Peyer's patch (tissue), 4 donors: ENCODE measurements at places on chromosomes 7 and 10.
A peak's percentile ranks its signal among the peaks of the same experiment; 100 is the strongest.

GRCh38 chr10:26944261-26944882 is 83.6 kb upstream of the ABI1 start:
- no peak for DNase-seq
- no peak overlapping the region for H3K4me3 ChIP-seq
- H3K27me3 ChIP-seq: no peaks in the 10 kb centered on the region
- no peaks in the 10 kb centered on the region for H3K36me3 ChIP-seq

DNA sequence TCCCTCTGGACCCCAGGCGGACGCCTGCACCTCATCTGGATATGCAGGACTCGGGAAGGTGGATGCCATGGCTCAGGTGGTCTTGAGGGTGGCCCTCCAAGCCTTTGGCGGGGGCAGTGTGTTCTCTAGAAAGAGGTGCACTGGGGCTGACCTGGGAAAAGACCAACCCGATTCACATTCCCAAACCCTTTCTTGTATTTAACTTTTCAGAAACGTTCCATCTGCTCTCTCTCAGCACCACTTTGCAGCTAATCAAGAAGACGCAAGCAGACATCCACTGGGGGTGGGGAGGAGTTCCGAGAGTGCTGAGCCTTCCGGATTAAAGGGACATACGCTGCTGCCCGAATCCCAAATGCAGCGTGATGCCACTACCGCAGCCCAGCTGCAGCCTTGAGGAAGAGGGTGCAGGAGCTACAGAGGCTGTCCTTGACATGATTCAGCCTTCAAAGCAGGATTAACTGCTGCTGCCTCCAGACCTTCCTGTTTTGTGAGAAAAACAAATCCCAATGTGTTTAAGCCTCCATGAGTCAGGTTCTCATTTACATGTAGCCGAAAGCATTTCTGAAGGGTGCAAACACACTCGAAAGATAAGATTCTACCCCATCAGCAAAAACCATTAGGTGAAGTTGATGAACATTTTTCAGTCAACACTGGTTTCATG is 39.9 kb downstream of the RBM17 start:
- H3K27ac ChIP-seq: no peak overlapping the region
- H3K4me1 ChIP-seq: peaks cover 4% of the 10 kb centered on the region
- no peaks in the 10 kb centered on the region for H3K36me3 ChIP-seq
- H3K4me3 ChIP-seq: no peak overlapping the region
- H3K27me3 ChIP-seq: no peaks in the 10 kb centered on the region
- DNase-seq: no peak

GRCh38 chr7:40742270-40742669 is 607.5 kb downstream of the SUGCT start:
- H3K36me3 ChIP-seq: no peaks in the 10 kb centered on the region
- no peaks in the 10 kb centered on the region for H3K27me3 ChIP-seq
- H3K4me1 ChIP-seq: no peaks in the 10 kb centered on the region
- DNase-seq: no peak
- no peak overlapping the region for H3K4me3 ChIP-seq

DNA sequence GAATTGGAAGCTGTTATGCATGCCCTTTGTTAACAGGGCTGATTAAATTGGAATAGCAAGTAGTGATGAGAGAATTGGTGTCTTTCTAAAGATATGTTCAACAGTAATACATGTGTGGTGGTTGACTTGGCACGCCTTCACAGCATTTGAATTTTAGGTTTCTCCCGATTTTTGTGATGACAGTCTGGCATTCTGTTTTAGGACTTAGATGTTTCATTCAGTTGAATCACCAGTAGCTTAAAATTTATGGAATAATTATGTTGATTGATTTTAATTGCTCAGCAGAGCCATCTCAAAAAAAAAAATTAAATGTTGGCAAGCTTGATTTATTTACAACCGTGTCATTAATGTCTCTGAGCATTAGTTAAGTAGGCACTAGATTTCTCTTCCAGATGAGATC is 219.7 kb downstream of the CSTF2T start:
- DNase-seq: no peak
- H3K27ac ChIP-seq: no peak overlapping the region
- H3K4me1 ChIP-seq: no peaks in the 10 kb centered on the region

DNA sequence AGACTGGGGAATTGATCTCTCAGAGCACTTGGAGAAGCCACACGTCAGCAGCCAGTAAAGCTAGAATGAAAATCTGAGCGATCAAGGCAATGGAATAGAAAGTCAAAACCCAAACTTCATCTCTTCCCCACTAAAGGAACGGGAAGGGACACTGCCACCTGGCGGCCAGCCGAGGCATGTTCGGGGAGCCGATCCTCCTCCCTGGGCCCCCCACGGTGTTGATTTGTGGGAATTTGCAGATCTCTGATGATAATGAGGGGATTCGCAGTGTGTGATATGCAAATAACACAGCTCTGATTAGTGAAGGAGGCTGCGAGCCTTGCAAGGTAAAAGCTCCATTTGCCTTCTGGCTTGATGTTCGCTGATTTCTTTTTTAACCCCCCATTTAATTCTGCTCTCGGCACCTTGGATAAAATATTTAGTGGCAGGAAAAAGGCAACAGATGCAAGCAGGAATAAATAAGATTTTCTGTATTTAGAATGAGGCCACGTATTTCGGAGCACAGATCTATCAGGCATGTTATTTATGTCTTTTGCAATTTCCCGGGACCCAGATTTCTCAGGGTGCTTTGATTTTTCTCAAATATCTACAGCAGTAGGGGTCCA is 258.6 kb downstream of the PAXIP1 start:
- H3K27me3 ChIP-seq: no peaks in the 10 kb centered on the region
- H3K36me3 ChIP-seq: no peaks in the 10 kb centered on the region
- no peak overlapping the region for H3K27ac ChIP-seq
- no peaks in the 10 kb centered on the region for H3K4me1 ChIP-seq
- no peak overlapping the region for H3K4me3 ChIP-seq
- no peak for DNase-seq

GRCh38 chr10:88385601-88386203 is 197.4 kb downstream of the RNLS start:
- DNase-seq: peak; percentile 93
- no peaks in the 10 kb centered on the region for H3K27me3 ChIP-seq
- peaks cover 32% of the 10 kb centered on the region for H3K4me1 ChIP-seq
- H3K27ac ChIP-seq: peak overlapping the region; percentile 78
- no peak overlapping the region for H3K4me3 ChIP-seq
- H3K36me3 ChIP-seq: no peaks in the 10 kb centered on the region

GRCh38 chr7:30690011-30690410 is 7.8 kb upstream of the CRHR2 start:
- no peak overlapping the region for H3K27ac ChIP-seq
- no peaks in the 10 kb centered on the region for H3K27me3 ChIP-seq
- H3K4me1 ChIP-seq: peaks cover 4% of the 10 kb centered on the region
- no peak overlapping the region for H3K4me3 ChIP-seq
- H3K36me3 ChIP-seq: no peaks in the 10 kb centered on the region

GRCh38 chr7:134459981-134460380 is 1.1 kb upstream of the AKR1B1 start:
- no peak overlapping the region for H3K27ac ChIP-seq
- peaks cover 13% of the 10 kb centered on the region for H3K4me1 ChIP-seq
- H3K27me3 ChIP-seq: no peaks in the 10 kb centered on the region
- H3K4me3 ChIP-seq: no peak overlapping the region
- DNase-seq: no peak

GRCh38 chr10:70752571-70752970 is 32.6 kb downstream of the TBATA start:
- no peaks in the 10 kb centered on the region for H3K27me3 ChIP-seq
- no peak overlapping the region for H3K27ac ChIP-seq
- H3K36me3 ChIP-seq: no peaks in the 10 kb centered on the region
- peak; percentile 33 for DNase-seq
- H3K4me3 ChIP-seq: no peak overlapping the region
